EL (cell line): ENCODE measurements at places on chromosomes 3 and 15.

DNA sequence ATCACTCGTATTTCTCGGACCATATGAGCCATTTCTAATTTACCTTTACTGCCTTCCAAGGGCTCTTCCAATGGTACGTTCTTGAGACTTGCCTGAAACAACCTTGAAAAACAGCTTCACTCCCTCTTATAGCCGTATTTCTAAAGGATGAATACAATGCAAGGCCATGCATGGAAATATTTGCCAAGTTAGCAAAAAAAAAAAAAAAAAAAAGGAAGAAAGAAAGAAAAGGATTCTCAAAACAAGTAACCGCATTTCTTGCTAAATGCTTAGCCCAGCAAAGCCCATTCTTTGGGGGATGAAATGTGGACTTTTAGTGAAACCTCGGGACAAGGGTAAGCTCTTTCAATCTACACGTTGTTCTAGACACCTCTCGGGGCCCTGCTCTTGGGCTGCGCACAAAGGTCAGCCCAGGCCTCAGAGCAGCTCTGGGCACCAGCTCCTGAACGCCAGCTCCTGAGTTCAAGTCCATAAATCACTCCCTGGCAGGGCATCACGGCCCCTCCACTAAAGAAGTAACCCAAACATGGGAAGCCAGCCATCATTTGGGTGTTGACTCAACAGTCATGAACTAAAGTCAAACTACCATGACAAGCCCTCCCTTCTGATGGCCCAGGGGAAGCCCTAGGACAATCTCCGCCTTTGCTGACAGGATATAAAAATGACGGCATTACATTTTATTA, 132.7 kb downstream of the ADAMTS17 start:
- no peak for DNase-seq

GRCh38 chr3:69491975-69492374, 106.1 kb upstream of the FRMD4B start:
- DNase-seq = no peak

GRCh38 chr3:127796045-127796830, 26.1 kb downstream of the MGLL start:
- no peak for DNase-seq

GRCh38 chr3:87268646-87269211, 7.7 kb downstream of the POU1F1 start:
- DNase-seq = no peak

DNA sequence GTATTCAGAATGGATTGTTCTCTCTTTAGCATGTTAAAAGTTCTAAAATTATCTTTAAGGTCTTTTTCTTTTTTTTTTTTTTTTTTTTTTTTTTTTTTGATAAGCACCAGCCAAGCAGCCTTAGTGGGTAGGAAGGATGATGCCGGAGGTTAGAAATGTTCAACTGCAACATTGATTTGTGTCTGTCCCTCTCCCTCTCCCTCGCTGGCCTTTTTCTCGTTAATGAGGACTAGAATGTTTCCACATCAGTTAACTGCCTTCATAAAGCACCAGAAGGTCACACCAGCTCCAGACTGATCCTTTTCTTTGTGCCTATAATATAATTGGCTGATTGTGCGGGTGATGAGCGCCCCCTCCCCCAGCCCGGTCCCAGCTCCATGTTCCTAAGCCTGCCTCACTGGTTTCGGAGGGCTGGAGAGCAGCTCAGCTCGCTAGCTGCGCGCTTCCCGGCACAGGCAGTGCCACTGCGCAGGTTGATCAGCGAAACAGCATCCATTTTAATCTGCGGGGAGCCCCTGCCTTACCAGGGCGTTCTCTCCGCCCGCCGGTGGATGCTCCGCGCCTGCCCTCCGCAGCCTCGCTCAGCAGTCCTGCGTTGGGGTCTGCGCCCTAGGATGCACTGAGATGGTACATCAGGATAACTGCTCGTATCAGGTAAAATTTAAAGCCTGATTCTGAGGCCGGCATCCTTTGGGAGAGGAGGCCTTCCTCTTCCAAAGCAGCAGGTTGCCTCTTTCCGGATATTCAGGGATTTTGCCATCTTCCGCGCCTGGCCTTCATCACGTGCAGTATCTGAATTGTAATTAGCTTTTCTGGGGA, 148.9 kb upstream of the IL12A start:
- DNase-seq = no peak

GRCh38 chr3:119497820-119498185, 544 bp upstream of the TIMMDC1 start:
- peak; percentile 21 for DNase-seq

DNA sequence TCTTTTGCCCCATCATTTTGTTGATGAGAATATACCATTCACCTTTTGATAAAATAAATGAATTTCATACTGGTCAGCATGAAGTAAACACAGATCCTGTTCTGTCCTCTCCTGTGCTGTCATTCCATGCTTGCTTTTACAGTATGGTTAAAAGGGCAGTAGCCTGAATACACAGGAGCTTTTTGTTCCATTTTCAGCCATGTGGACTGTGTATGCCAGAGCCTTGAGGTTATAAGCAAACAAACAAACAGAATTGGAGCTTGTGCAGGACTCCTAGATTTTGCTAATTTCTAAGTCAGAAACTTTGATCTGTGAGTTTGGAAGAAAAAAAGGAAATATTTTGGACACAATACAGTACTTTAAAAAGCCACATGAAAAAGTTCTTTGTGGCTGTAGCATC, 91.9 kb downstream of the LRRC28 start:
- DNase-seq = no peak

- DNase-seq = no peak
These were observed 26.8 kb upstream of the PCOLCE2 start for GRCh38 chr3:142915636-142916035.

DNA sequence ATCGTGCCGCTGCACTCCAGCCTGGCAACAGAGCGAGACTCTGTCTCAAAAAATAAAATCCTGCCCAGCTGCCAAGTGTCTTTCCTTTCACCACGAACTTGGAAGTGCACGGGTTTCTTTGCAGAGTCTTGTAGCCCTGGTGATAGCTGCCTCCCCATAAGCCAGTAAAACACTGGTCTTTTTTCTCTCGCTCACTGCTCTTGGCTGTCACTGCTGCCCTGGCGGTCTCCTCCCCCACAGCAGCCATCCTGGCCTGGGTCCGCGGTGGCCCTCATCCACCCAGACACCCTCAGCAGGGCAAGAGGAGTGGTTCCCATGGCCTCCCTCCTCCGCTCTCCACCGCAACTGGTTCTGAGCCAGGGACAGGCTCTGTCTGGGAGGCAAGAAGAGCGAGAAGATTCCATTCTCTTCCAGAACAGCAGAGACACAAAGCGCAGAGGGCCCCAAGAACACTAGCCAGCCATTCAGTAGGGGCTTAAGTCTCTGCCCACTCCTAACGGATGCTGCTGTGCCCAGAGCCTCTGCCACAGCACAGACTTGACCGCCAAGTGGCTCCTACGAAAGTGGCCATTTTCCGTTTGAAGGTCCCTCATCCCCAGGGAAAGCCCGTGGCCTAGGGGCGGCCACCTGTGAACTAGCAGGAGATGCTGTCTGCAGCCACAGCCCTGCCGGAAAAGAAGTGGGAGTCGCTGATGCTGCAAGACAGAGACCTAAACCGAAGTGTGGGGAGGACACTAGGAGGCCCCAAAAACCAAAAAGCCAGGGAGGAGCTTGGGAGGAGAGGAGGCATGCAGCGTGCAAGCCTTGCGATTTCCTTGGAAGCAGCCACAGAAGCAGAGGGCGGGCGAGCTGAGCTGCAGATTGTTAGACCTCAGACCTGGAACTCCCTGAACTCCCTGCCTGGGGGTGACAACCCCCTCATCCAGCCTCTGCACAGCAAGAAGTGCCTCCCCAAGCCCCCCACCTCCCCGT, 44.1 kb downstream of the KLHL25 start:
- no peak for DNase-seq

DNA sequence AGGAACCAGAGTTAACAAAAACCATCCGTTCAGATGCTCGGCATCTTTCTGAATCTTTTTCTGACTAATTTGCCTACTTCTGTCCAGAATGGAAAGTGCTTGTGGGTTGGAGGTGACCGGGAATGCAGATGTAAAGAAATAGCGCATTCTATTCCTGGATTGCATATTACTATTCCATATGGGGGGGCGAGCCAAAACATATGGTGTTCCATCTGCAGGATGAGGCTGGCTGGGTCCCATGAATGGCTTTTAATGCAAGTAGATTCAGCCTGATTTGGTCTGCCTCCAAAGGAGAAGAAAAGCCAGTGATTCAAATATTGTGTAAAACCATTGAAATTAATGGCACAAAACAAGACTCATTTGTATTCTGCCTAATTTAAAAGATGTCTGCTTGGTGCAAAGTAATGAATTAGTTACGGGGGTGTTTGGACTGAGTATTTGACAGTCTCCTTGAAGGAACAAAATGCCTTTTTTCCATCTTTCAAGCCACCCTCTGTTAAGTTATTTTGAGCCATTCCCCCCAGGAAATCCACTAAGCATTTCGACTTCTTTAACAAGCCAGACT, 99.0 kb downstream of the ST8SIA2 start:
- DNase-seq = no peak

GRCh38 chr3:182370949-182371348, 422.4 kb upstream of the ATP11B start:
- DNase-seq = no peak

DNA sequence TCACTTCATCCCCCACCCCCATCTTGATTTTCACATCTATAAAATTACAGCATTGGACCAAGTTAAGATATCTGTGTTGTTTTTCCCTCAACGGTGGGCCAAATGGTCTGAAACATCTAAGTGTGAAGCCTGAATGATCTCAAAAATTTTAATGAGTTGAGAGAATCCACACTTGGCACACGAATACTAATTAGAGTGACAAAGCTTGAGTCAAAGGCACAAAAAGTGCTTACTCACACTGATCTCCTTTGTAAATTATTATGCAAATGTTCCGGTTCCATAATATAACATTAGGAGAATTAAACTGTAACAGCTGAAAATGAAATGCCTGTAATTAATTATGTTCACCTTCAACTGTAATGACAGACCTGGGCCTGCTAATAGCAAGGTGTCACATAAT, 33.6 kb downstream of the GPR176 start:
- DNase-seq = no peak
